RWPE2 (cell line): ENCODE measurements at places on chromosomes 3 and 15.

GRCh38 chr3:183210341-183210740 is 42.7 kb upstream of the B3GNT5 start:
- no peak for DNase-seq

- peak; percentile 94 for DNase-seq
Measured at GRCh38 chr3:29065211-29065785, 215.6 kb upstream of the RBMS3 start.

DNA sequence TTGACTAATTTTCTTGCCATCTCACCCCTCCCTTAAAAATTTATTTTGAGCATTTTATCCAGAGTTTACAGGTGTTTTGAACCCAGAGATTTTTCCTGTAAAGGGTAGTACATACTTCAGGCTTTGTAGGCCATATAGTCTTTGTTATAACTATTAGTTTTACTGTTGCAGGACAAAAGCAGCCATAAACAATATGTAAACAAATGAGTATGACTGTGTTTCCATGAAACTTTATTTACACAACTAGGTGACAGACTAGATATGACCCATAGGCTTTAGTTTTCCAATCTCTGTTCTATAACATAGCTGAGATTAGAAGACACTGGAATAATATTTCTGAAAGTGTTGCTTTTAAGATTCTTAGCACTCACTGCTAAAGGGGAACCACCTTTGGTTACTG is 587.9 kb downstream of the PDCD6IP start:
- no peak for DNase-seq

DNA sequence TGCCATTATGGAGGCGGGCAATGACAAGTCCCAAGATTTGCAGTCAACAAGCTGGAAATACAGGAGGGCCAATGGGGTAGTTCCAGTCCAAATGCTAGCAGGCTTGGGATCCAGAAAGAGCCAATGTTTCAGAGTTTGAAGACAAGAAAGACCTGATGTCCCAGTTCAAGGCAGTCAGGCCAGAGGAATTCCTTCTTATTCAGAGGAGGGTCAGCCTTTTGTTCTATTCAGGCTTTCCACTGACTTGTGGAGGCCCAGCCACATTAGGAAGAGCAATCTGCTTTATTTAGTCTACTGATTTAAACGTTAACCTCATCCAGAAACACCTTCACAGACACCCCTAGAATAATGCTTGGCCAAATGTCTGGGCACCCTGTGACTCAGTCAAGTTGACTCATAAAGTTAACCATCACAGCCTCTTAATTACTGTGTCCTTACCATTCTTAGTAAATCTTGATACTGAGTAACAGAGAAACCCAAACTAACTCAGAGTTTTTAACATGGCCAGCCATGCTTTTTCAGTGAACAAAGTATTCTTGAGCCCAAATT is 50.9 kb upstream of the NPHP3 start:
- DNase-seq: no peak

GRCh38 chr3:78183906-78184599 is 1144.2 kb downstream of the ROBO2 start:
- no peak for DNase-seq

GRCh38 chr3:88623709-88624108 is 473.9 kb downstream of the C3orf38 start:
- no peak for DNase-seq

DNA sequence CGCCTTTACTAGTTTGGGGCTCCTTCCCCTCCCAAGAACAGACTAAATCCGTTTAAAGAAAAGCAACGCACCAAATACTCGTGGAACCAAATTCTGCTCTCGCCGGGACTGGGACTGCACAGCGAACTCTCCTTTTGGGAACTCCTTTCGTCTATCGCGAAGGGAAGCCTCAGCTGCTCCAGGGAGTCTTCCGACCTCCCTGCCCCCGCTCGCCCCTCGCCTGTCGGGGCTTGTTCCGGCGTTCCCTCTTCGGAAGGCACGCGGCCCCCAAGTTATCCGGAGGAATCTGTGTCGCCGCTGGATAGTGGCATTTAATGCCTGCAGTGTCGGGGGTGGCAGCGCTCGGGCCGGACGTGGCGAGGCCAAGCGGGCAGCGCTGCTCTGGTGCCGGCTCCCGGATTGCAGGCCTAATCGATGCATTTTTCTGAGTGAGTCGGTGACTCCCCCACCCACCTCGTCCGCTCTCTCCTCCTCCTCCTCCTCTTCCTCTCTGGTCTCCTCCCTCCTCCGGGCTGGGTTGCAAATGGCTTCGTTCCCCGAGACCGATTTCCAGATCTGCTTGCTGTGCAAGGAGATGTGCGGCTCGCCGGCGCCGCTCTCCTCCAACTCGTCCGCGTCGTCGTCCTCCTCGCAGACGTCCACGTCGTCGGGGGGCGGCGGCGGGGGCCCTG is at the start of gene TRIM71:
Gene TRIM71 (plus strand): TSS at position 440 of the 671 bp plus-strand sequence. CDS start 84 bp downstream, at position 524.
- DNase-seq: no peak

GRCh38 chr15:33161209-33161608 is 33.3 kb downstream of the FMN1 start:
- DNase-seq: no peak

- DNase-seq: no peak
Measured at GRCh38 chr3:160486459-160486869, 36.9 kb upstream of the TRIM59 start.

DNA sequence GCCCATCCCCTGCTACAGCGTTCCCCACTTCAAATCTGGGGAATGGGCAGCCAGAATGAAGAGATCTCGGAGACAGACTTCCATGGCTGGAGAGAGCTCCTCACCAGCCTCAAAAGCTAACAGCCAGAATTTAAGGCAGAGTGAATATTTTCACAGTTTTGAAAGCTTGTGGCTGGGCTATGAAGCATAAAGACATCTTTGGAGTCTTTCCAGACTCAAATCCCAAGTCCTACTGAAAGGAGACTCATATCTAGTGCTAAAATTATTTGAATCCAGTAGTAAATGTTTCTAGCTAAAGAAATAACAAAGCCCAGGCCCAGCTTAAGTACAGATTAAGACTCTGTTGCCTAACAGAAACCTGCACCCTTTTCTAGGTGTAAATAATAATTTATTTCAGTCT is 628.4 kb upstream of the ALCAM start:
- DNase-seq: no peak

DNA sequence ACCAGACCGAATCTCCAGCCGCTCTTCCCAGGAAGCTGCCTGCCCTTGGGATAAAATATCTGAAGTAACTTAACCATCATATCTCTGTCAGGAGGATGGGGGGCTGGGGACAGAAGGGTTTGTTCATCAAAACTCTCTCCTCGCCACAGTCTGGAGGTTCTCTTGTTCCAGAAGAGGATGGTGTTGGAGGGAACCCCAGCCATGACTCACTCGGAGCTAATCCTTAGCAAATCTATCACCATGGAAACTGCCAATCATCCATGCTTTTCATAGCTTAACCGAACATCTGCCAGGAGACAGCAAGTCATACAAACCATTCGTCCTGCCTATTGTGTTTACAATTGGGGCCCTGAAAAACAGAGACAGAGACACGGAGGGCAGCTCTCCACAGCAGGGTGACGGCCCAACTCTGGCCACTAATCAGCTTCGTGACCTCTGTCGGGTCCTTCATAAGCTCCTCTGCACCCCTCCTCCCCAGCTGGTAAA is 73.8 kb upstream of the HEG1 start:
- DNase-seq: peak; percentile 88
